Suprapubic skin (tissue), 4 donors: ENCODE measurements at places on chromosomes 16 and 17.

DNA sequence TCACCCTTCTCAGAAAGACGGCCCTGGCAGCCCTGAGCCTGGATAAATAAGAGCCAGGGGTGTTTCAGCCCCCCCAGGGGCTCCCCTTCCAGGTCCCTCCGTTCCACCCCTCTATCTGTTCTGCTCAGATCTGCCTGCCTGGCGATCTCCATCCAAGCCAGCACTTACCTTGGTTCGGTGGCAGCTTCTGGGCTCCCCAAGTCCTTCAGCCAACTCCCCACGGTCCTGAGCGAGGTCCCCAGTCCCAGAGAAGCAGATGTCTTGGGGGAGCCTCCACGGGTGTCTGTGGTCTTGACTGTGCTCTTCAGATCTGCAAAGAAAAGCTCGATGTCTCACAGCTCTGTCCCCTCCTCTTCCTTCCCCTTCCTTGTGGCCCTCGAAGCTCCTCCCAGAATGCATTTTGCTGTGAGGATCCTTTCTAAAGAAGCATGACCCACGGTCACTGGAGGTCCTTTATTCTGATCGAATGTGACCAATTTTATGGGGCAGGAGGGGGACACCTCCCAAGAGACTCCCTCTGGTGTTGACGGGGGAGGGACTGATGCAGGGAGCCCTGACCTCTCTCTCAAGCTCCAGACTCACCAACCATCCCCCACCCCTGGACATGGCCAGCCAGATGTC lies at the start of gene PIK3R6:
PIK3R6 (minus strand) TSS at position 314 of the 621 bp plus-strand sequence. CDS start 17,880 bp downstream, outside the sequence.
- DNase-seq, result no peak

DNA sequence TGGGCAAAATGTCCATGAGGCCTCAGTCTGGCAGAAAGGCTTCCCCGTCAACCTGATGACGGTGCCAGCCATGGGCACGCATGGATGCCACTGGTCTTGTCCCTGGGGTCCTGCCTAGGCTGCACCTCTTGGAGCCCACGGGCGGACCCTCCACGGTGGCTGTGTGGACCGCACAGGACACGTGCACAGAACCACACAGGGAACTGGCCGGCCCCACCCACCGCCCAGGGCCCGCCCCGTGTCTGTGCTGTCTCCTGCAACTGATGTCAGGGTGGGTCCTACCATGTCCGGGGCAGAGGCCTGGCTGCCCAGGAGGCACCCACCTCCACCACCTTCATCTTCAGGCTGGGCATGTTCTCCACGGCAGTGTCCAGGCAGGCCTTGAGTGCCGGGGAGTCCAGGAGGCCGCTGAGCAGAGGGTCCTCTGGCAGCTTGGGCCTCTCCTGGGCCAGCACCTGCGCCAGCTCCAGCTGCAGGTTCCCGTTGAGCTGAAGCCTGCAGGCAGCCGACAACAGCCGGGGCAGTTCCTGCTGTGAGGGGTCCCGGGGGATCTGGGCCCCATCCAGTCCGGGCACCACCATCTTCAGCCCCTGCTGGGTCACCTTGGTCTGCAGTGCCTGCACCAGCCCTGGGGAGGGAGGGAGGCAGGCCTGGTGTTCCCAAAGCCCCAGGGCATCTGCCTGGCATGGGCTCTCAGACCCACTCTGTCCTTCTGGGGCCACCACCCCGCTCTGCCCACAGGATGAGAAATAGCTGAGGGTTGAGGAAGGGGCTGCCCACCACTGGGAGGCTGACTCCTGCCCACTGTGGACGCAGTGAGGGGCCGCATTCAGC lies 11.9 kb downstream of the FASN start:
- DNase-seq, result no peak

DNA sequence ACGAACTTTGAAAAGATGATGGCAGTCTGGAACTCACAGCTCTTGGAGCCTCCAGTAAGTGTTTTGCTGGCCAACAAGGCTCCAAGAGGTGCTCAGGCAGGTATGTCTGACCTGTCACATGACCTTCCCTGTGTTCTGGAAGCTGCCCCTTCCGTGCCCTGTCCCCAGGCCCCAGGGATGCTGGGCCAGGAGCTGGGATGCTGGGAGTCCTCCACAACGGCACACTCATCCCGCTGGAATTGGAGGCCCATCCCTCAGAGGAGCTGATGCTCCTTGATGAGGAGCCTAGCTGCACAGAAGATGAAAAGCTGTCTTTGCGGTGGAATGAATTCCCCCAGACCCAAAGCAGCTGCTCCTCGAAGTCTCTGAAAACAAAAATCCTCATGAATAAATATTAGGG lies 47.8 kb downstream of the HOXB1 start:
- DNase-seq, result no peak

GRCh38 chr17:1315409-1315808 lies 35.9 kb downstream of the TRARG1 start:
- DNase-seq, result no peak

- DNase-seq, result no peak
Measured at GRCh38 chr17:6706499-6706898, 6.7 kb downstream of the SLC13A5 start.

- no peak for DNase-seq
Measured at GRCh38 chr16:71676236-71676635, 48.3 kb downstream of the PHLPP2 start.

- DNase-seq, result no peak
Measured at GRCh38 chr16:19468300-19468699, 50.6 kb downstream of the TMC5 start.

- DNase-seq, result no peak
Measured at GRCh38 chr16:74201576-74201975, 95.0 kb upstream of the PSMD7 start.

DNA sequence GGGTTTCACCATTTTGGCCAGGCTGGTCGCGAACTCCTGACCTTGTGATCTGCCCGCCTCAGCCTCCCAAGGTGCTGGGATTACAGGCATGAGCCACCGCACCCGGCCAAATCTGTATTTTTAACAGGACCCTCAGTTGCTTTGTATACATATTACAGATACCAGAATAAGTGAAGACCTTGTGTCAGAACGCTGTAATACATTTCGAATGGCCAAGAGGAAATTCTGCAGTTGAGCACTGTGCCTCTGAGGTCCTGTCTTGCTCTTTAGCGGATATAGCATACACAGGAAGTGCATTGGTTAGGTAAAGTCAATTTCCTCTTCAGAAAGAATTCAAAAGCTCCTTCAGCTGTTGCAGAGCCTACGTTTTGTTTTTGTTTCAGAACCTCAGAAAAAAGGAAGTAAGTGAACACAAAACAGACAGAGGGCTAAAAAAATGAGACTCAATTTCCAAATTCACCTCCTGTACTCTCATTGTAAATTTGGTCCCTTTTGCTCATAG lies 15.7 kb downstream of the CRLF3 start:
- DNase-seq, result no peak
